NCI-H526 treated with DMSO at 0.1 percent for 48 hours (cell line): ENCODE measurements at places on chromosomes 12 and 14.
A peak's percentile ranks its signal among the peaks of the same experiment; 100 is the strongest.

GRCh38 chr14:35789651-35790050 lies 19.4 kb downstream of the RALGAPA1 start:
- DNase-seq: no peak

- DNase-seq: no peak
These were observed 4.2 kb downstream of the TMEM253 start for GRCh38 chr14:21105095-21105494.

- no peak for DNase-seq
These were observed 14.6 kb downstream of the GNPNAT1 start for GRCh38 chr14:52776816-52777215.

DNA sequence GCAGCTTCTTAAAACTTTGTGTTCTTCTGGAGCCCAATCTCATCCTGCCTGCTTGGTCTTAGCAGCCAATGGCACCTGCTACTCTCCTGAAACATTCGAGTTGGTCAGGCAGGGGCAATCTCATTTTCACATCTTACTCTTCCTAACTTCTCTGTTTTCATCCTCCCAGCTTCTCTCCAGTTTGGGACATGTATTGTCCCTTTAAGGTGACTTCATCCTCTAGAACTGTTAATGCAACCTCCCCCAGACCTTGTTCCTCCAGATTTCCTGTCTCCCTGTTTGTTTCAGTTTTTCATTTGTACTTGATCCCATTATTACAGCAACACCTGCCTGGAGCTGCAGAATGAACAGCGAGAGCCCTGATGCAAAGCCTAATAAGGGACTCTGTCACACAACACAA lies 31.3 kb downstream of the SERPINA11 start:
- DNase-seq: no peak

- DNase-seq: no peak
These were observed 54.4 kb upstream of the BICD1 start for GRCh38 chr12:32052212-32052713.

DNA sequence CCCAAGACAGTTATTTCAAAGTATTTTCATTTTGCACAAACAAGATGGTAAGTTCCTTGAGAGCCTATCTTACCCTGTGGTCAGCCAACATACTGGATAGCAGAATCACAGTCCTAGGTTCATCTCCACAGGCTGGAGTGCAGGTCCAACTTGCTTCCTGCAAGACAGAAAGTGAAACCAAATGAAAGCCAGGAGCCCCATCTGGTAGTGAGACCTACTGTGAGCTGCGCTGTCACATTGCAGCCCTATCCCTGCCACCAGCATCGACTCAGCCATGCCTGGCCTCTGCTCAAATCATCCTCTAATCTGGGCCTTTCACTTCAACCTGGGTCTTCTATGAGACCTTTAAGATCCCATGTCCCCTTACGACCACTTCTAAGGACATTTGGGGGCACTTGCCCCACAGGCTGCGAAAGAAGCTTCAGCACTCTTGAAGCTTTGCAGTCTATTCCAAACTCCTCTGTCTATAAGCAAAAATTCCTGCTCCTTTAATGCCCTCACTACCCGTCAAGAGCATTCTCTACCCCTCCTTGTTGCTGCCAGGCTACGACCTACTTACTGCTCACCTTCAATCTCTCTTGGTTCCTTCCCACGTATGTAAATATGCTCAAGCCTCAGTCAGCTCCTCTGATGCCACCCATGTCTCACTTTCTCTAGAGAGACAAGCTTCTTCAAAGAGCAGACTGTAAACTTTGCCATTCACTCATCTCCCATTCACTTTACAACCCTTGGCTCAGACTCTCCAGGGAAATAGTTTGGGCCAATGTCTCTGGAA lies 55.9 kb upstream of the TSPAN11 start:
- no peak for DNase-seq

DNA sequence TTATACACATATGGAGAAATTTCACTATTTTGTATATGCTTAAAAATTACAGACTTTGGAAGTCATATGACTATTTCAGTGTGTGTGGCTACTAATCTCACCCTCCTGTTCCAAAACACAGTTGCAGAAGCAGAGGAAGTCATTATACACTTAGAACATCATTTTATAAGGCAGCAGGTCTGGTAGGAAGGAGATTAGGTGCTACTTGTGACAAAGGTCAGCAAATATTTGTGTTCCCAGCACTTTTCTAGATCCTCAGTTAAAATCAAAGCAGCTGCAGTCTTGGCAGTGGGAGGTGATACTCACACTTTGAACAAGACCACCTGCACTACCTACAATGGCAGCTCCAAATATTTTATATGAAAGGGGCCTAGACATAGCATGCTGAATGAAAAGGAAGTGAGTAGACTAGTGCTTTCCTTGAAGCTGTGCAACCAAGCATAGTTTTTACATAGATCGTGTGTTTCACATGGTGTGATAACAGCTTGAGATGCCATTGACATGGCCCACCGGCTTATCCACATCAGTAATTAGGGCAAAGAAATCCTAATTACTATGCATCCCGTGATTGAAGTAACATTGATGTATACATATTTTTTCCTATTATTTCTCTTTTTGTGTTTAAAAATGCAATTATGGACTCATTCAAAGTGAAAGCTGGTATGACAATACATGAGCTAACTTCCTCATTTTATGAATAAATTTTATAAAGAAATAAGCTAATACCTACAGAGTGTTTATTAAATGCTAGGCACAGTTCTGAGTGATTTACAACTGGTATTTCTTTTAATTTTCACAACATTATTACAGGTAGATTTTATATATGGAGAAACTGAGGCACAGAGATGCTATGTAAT lies 5.3 kb downstream of the GYS2 start:
- no peak for DNase-seq

GRCh38 chr12:44875954-44876543 lies at the start of gene NELL2:
NELL2 (minus strand) TSS chr12:44876315; CDS start chr12:44875869, 446 bp downstream.
- peak; percentile 37 for DNase-seq

GRCh38 chr12:103556890-103557627 lies 30.0 kb upstream of the STAB2 start:
- no peak for DNase-seq

DNA sequence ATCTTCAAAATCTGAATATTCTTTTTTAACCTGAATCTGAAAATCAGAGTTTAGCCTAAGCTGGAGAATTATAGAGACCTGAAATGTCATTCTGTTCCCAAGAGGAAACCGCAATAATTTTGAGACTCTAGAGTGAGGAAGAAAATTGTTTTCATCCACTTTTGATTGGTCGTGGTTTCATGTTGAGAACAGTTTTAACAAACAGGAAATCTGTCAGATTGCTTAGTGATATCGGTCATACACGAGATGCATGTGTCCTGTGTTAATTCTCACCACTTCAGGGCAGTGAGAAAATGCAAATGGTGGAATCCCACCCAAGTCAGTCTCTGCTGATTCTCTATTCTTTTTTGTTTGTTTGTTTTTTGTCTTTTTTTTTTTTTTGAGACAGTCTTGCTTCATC lies 1498.5 kb upstream of the TMEM132C start:
- no peak for DNase-seq

GRCh38 chr14:71062581-71063303 lies 155.5 kb downstream of the PCNX1 start:
- DNase-seq: no peak

- DNase-seq: no peak
These were observed 381 bp downstream of the YY1 start for GRCh38 chr14:100239211-100239839.

DNA sequence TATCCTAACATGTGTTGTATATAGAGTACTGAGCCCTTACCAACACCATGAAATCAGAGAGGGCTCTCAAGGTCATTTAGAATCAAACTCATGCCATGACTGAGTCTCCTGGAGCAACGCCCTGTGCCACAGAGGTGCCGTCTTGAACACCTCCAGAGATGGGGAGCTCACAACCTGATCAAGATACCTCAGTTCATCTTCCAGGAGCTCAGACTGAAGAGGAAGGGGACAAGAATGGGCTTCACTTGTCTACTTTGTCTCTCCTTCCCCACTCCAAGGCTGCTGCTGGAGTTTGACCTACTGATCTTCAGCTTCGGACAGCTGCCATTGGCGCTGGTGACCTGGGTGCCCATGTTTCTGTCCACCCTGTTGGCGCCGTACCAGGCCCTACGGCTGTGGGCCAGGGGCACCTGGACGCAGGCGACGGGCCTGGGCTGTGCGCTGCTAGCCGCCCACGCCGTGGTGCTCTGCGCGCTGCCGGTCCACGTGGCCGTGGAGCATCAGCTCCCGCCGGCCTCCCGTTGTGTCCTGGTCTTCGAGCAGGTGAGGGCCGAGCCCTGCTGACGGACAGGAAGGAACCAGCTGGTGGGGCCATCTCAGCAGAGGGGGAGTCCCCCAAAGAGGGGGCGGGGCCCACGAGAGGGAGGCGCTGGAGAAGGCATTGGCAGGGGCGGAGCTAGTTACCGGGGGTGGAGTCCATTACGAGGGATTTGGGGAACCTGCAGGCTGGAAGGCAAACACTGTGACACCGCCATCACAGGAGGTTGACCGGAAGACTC lies 12.0 kb downstream of the SOAT2 start:
- DNase-seq: no peak

DNA sequence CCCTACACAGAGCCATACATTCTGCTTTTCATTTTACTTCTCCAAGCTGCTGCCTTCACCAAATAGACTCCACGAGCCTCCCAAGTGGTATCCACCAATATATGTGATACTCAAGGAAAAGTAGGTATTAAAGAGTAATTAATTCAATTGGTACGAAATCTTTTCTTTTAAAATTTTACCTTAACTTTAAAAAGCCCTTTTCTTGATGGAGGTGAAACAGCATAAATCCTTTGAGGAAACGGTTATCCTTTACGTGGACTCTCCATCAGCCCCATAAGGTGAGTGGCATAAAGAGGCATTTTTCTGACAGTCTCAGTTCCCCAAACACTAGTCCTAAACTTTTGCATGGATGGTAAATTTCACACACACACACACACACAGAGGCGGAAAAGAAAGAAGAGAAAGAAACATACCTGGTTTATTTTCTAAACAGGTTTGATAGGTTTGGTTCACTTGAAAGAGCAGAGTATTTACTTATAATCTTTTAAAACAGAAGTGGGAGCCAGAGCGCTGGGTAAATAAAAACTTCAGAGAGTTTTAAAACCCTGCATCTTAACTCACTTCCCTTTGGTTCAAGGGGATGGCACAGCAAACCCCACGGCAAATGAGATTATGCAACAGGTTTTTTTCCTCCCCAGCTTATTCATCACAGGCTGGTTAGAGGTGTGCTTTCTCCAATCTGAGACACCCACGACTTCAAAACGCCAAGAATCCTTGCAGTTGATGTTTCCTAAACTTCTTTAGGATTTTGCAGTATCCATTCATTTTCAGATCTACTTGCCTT lies 1.9 kb downstream of the DUSP16 start:
- peak; percentile 33 for DNase-seq

DNA sequence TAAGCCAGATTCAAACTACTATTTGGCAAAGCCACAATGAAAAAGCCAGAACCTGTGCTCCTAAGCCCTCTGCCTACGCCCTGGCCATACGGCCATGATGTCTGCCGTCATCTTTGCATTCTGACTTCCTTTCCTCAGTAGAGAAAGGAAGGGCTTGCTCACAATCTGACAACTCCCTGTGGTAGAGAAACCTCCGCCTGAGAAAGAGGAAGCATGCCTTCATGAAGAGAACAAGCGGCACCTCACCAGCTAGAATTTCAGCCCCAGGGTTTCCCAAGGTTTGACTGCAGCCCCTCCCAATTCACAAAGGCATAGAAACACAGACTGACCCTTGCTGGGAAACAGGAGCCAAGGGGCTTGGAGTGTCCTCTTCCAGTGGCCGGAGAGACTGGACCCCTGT lies 25.7 kb downstream of the TEP1 start:
- DNase-seq: no peak

GRCh38 chr12:80704420-80704819 lies 3.0 kb upstream of the MYF6 start:
- no peak for DNase-seq

- DNase-seq: no peak
These were observed 402.9 kb downstream of the TMTC2 start for GRCh38 chr12:83089575-83089974.

DNA sequence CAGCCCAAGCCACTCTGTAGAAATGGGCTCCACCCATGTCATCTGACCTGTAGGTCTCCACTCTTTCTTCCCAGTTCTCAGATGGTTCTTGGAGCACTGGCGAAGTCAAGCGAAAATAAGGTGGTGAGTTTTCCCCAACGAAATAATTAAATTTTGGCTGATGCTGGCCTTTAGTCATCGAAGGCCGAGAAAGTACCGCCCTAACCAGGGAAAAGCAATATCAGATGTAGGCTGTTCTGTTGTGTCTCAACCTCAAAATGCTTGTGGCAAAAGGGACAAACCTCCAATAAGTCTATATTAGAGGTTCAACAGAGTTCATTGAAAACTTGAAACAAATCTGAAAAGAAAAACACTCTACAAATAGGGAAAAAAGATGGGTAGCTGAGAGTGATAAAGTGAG lies 48.6 kb upstream of the BCAT1 start:
- no peak for DNase-seq

GRCh38 chr12:132558861-132559623 lies 51.3 kb downstream of the LRCOL1 start:
- DNase-seq: no peak

DNA sequence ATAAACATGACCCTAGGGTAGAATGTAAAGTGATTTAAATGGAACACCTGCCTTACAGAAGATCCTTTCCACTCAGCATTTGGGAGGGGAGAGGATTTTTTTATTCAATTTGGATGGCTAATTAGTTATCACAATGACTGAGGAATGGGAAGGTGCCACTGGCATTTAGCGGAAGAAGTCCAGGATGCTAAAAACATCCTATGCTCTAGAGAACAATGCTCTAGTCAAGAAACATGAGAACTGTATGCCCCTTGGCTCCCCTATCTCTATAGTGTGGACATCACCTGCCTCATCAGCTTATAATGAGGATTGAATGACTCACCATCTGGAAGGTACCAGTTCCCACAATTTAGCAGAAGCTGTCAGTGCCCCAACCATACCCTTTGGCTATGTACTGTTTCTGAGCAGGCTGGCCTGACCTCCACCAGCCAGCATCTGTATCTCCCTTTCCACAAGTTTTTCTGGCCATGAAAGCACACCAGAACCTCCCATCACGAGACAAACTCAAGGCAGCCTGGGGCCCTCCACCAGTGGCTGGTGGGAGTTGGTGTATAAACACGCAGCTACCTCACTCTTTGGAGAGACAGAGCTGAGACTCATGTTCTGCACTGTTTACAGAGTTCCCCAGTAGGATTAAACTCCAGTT lies 109.7 kb upstream of the VASH1 start:
- no peak for DNase-seq

GRCh38 chr14:102885737-102886447 lies 36.6 kb upstream of the AMN start:
- DNase-seq: no peak

- DNase-seq: no peak
These were observed 94.7 kb downstream of the SLC38A1 start for GRCh38 chr12:46174061-46174662.
